ENCODE measurements at places on chromosomes 4 and X.
A peak's percentile ranks its signal among the peaks of the same experiment; 100 is the strongest.

DNA sequence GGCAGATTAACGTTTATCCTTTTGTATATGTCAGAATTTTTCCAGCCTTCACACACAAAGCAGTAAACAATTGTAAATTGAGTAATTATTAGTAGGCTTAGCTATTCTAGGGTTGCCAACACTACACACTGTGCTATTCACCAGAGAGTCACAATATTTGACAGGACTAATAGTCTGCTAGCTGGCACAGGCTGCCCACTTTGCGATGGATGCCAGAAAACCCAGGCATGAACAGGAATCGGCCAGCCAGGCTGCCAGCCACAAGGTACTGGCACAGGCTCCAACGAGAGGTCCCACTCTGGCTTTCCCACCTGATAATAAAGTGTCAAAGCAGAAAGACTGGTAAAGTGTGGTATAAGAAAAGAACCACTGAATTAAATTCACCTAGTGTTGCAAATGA, 94.8 kb downstream of the TET2 start:
- DNase-seq: no peak

GRCh38 chrX:72554448-72555140, 18.0 kb downstream of the HDAC8 start:
- DNase-seq: no peak

DNA sequence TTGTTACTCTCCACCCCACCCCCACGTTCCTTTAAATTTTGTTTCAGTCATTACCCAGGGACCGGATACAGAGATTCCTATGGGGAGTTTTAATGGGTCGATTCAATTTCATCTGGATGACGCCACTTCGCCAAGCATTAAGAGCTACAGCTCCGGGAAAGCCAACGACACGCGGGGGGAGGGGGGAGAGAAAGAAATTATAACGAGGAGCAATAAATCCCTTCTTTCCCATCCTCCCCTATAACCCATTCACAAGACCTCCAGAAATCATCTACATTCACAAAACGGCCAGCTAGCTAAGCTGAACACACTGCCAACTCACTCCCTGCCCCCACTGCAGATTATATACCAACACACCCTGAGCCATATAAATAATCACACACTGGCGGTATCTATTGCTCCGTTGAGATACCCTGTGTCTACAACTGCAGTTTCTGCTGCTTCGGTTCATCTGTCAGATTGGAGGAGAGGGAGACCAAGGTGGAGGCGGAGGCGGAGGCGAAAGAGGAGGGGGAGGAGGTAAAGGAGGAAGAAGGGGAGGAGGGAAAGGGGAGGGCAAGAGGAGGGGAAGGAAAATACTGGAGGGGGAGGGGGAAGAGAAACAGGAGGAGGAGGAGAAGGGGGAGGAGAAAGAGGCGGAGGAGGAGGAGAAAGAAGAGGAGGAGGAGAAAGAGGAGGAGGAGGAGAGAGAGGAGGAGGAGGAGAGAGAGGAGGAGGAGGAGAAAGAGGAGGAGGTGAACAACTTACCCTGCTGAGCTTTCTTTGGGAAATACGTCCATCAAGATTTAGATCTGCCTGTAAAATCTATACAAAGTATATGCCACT, 113.9 kb upstream of the VAMP7 start:
- peak; percentile 55 for DNase-seq

DNA sequence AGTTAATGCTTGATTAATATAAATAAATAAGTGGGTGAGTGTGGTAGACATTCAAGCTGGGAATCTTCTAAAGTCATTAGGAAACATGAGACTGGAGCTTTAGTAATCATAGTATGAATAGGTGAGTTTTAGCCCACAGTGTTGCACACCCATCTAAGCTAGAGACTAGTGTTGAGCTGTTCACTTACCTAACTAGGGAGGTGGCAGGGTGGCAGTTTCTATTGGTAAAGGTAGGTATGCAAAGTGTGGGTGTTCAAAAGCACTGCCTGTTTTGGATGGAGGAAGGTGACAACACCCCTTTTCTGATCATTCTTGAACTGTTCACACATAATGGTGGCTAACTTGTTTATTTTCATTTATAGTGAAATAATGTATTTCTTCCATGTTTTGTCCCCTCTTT, 41.3 kb downstream of the PLS3 start:
- no peak for DNase-seq

- DNase-seq: no peak
These were observed 95.9 kb downstream of the EGF start for GRCh38 chr4:110008540-110008939.

GRCh38 chr4:100486496-100486895, 31.3 kb downstream of the EMCN start:
- DNase-seq: no peak

- no peak for DNase-seq
These were observed 7.4 kb upstream of the PGRMC1 start for GRCh38 chrX:119228512-119229252.

- no peak for DNase-seq
These were observed 20.5 kb downstream of the SEPTIN11 start for GRCh38 chr4:76969941-76970529.

- no peak for DNase-seq
These were observed 37.0 kb upstream of the DKK2 start for GRCh38 chr4:107072836-107073736.

- no peak for DNase-seq
These were observed 1.2 kb upstream of the BLTP1 start for GRCh38 chr4:122150931-122151330.

Data from activated CD4-positive, alpha-beta T cell treated with anti-CD3 and anti-CD28 coated beads, Interleukin-2, amount 10 ng/mL, durations not matched to agents 7 days and 5 days (primary cell).